DMS153 (cell line): ENCODE measurements at places on chromosomes 3 and 15.

- no peak for DNase-seq
Observed at GRCh38 chr3:154142608-154143007, 21.4 kb downstream of the ARHGEF26 start.

- peak; percentile 63 for DNase-seq
Observed at GRCh38 chr3:127784865-127785710, 37.2 kb downstream of the MGLL start.

DNA sequence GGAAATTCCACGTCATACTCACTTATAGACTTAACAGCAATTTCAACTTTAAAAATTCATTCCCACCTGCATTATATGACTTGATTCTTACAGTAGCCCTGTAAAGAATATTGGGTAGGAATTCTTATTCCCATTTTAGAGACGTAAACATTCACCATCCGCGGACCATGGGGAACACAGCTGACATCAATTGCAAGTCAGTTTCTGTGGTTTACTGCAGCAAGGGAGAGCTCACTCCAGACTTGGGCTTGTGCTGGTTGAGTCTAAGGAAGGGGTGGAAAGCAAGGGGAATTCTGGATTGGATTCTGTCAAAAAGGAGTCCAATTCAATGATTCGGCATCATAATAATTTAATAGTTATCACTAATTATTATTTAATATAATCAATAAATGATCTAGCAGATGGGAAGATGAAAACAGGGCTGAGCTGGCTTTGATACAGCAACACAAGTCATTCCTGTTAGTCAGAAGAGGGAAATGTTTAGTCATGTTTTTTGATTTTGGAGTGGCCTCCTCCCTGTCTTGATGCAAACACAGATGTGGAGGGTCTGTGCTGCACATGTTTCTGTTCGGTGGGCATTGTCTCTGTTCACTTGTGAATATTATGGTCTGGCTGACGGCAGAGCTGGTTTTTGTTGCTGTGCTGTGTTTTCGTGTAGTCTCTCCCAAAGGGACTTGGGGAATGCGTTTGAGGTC lies 9.7 kb downstream of the LIPC start:
- no peak for DNase-seq

- no peak for DNase-seq
Observed at GRCh38 chr3:70974747-70975146, 608.8 kb downstream of the FOXP1 start.

DNA sequence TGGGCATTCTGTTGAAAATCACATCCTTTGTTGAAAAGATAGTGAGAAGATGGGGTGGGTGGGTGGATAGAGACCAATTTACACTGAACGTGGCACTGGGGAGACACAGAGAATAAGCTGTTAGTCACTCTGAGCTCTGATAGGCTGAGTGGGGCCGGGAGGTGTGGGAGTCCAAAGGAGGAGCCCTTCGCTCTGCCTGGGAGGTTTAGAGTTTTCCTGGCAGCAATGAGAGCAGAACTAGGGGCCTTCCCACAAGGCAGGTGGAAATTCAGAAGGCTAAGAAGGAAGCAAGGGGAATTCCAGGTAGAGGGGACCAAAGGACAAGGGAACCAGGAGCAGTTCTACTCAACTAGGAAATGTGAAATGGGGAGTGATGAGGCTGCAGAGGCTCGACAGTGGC lies 272.7 kb downstream of the RPLP1 start:
- no peak for DNase-seq

- no peak for DNase-seq
Observed at GRCh38 chr3:98246142-98246541, 17.9 kb upstream of the OR5H6 start.

DNA sequence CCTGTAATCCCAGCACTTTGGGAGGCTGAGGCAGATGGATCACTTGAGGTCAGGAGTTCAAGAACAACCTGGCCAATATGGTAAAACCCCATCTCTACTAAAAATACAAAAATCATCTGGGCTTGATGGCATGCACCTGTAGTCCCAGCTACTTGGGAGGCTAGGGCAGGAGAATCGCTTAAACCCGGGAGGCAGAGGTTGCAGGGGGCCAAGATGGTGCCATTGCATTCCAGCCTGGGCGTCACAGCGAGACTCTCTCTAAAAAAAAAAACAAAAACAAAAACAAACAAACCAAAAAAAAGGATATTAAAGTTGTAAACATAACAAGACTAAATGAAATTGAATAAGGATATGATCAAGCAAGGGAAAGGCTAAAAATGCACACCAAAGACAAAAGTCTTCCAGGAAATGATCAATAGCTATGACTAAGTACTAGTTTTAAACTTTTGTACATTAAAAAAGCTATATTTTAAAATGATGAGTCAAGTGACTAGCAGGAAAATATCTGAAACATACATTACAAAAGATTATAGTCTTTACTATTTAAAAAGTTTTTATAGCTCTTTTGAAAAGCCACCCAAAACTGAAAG lies 28.6 kb downstream of the KLHL6 start:
- no peak for DNase-seq

DNA sequence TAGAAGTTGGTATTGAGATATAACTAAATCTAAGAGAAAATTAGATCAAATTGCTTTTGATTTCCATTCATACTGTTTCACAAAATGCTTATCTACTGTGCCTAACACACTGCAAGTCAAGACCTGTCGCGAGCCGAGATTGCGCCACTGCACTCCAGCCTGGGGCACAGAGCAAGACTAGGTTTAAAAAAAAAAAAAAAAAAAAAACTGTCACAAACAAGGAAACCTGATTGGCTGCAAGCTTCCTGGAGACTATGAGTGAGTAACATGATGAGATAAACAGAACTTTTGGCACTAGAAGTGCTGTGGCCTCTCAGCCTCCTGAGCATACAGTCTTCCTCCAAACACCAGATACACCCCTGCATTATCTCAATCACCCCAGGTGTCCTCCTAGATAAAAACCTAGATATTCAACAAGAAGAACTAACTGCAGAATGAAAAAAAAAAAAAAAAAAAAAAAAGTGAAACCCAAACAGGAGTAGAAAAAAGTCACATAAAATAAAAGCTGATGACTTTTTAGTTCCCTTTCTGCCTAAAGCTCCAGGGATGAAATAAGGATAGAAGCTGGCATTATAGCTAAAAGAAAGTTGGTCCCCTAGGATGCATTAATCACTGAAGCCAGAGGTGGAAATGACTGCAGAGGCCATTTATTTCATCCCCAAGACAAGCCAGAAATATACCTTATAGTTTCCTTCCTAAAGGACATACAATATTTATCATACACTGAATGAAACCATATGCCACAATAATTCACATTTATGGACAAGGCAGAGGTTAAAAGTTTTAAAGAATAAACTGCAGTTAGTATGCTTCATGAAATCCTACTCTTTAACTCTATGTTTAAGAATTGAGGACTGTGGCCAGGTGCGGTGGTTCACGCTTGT lies 82.4 kb downstream of the P3H2 start:
- peak; percentile 70 for DNase-seq

- DNase-seq, result no peak
Observed at GRCh38 chr3:119145128-119145499, 851 bp upstream of the TEX55 start.

DNA sequence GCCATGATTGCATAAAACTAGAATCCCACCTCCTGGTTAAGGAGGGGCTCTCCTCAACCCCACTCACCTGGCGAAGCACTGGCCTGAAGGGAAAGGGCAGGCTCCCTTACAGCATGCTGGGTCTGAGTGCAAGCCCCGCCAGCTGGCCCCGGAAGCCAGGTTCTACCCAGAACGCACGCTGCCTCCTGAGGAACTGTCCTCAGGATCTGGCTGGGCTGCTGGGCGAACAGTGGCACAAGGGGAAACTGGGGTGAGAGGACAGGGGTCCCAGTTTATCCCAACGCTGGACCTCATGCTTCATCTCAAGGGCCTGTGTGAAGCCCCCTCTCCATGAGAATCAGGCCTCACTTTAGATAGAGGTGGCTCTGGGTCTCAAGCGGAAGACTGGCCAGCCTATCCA lies 47.5 kb downstream of the NUP210 start:
- no peak for DNase-seq

DNA sequence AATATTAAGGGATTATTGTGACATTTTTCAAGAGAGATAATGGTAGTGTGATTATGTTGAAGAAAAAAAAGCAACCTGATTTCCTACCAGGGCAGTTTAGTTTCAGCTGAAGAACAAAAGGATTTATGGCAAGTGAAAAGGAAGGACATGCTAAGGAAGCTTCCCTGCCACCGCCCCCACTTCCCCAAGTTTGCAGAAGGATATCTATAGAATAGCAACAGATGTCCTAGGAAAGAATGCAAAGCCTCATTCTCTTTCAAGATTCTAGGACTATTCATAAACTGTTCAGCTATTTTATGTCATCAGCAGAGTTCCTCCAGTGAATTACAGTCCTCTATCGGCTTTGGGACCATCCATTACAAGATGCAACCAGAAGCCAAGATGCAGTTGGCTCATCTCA lies 160.8 kb downstream of the SATB1 start:
- no peak for DNase-seq
